ENCODE measurements at places on chromosomes 7 and 10.

DNA sequence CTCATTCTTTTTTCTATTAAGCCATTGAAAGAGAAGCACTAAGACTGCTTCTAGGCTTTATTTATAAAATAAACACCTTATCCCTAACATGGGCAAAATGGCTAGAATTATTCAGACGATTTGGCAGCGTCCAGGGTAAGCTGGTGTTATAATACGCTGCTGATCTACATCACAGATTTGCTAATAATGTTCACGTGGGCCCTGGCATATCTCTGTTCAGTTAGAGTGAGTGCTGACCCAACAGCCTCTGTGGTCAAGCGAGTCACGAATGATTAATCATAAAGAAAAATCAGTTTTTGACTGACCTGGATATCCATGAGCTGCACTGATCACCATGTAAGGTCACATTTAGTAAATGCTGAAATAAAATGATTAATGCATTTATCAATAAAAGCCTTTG, 28.4 kb upstream of the CBLL1 start:
- H3K4me3 ChIP-seq: no peak overlapping the region
- DNase-seq: no peak
- no peaks in the 10 kb centered on the region for H3K36me3 ChIP-seq
- H3K4me1 ChIP-seq: no peaks in the 10 kb centered on the region

GRCh38 chr7:37932543-37932942, 12.1 kb downstream of the EPDR1 start:
- no peak for DNase-seq
- no peaks in the 10 kb centered on the region for H3K27me3 ChIP-seq
- no peak overlapping the region for H3K27ac ChIP-seq
- H3K36me3 ChIP-seq: no peaks in the 10 kb centered on the region
- H3K4me3 ChIP-seq: no peak overlapping the region

GRCh38 chr7:151367284-151367683, 25.7 kb downstream of the NUB1 start:
- no peak for DNase-seq
- H3K27ac ChIP-seq: peak overlapping the region; percentile 8
- no peaks in the 10 kb centered on the region for H3K27me3 ChIP-seq
- H3K4me1 ChIP-seq: no peaks in the 10 kb centered on the region
- peaks cover 60% of the 10 kb centered on the region for H3K36me3 ChIP-seq

GRCh38 chr7:32222251-32222900, 152.2 kb upstream of the PDE1C start:
- no peaks in the 10 kb centered on the region for H3K36me3 ChIP-seq
- H3K27me3 ChIP-seq: no peaks in the 10 kb centered on the region
- H3K27ac ChIP-seq: no peak overlapping the region
- no peaks in the 10 kb centered on the region for H3K4me1 ChIP-seq
- no peak for DNase-seq

GRCh38 chr10:11243425-11244222, 226.0 kb downstream of the CELF2 start:
- DNase-seq: no peak
- peaks cover 75% of the 10 kb centered on the region for H3K4me1 ChIP-seq
- peak overlapping the region; percentile 36 for H3K27ac ChIP-seq
- H3K4me3 ChIP-seq: no peak overlapping the region
- no peaks in the 10 kb centered on the region for H3K36me3 ChIP-seq
- no peaks in the 10 kb centered on the region for H3K27me3 ChIP-seq
